ENCODE measurements at places on chromosomes 12 and 14. TPM values are rescaled to one million over a fixed set of nuclear protein-coding genes. Genes with fewer than 3 reads are reported as not detected.

BMP4 gene
- total RNA-seq: 17.8 TPM

CCDC63 gene
- not detected for total RNA-seq

PTCSC3 gene
- not detected for total RNA-seq

CMKLR1 gene
- 0.13 TPM for total RNA-seq

PCED1B gene
- total RNA-seq: under 0.01 TPM

KRT80 gene
- 0.39 TPM for total RNA-seq

BEST3 gene
- 0.25 TPM for total RNA-seq

Measured in dermis microvascular lymphatic vessel endothelial cell (primary cell).